ENCODE measurements at places on chromosomes 3 and 15. TPM values are rescaled to one million over a fixed set of nuclear protein-coding genes. Genes with fewer than 3 reads are reported as not detected.

Gene CHRD
- total RNA-seq: 4.8 TPM

Gene AADAC
- total RNA-seq: 0.77 TPM

GRCh38 chr3:65605876-65606432 lies 432.8 kb downstream of the MAGI1 start:
- no peaks in the 10 kb centered on the region for H3K4me1 ChIP-seq
- no peak overlapping the region for H3K27ac ChIP-seq
- DNase-seq: no peak
- no peak overlapping the region for H3K4me3 ChIP-seq
- H3K27me3 ChIP-seq: no peaks in the 10 kb centered on the region

GRCh38 chr15:36936613-36937012 lies 163.7 kb downstream of the MEIS2 start:
- no peak overlapping the region for H3K27ac ChIP-seq
- H3K4me1 ChIP-seq: no peaks in the 10 kb centered on the region
- no peaks in the 10 kb centered on the region for H3K27me3 ChIP-seq
- no peak overlapping the region for H3K4me3 ChIP-seq
- peak; percentile 37 for DNase-seq
- H3K36me3 ChIP-seq: no peaks in the 10 kb centered on the region

- H3K27me3 ChIP-seq: no peaks in the 10 kb centered on the region
- H3K4me3 ChIP-seq: no peak overlapping the region
- no peaks in the 10 kb centered on the region for H3K36me3 ChIP-seq
- no peaks in the 10 kb centered on the region for H3K4me1 ChIP-seq
These were observed 25.3 kb downstream of the BHLHE40 start for GRCh38 chr3:5004319-5005152.

Gene CCDC54
- not detected for total RNA-seq

Gene PRRT3
- total RNA-seq: 3.8 TPM

Gene CMTM7
- 3.3 TPM for total RNA-seq

GRCh38 chr3:27526614-27527315 lies 42.6 kb upstream of the SLC4A7 start:
- no peak overlapping the region for H3K27ac ChIP-seq
- H3K27me3 ChIP-seq: no peaks in the 10 kb centered on the region
- no peaks in the 10 kb centered on the region for H3K36me3 ChIP-seq
- no peak overlapping the region for H3K4me3 ChIP-seq

- H3K27ac ChIP-seq: no peak overlapping the region
- H3K4me3 ChIP-seq: no peak overlapping the region
- peaks cover 2% of the 10 kb centered on the region for H3K27me3 ChIP-seq
These were observed 58.2 kb upstream of the CMTM8 start for GRCh38 chr3:32180141-32180784.

- no peak within 1 kb of the TSS for H3K4me3 ChIP-seq
- H3K27ac ChIP-seq: no peak within 1 kb of the TSS
- no peak for DNase-seq
- H3K27me3 ChIP-seq: no peaks in the 10 kb centered on the region
- no peaks in the 10 kb centered on the region for H3K4me1 ChIP-seq
These were observed at the start of gene GHRL for GRCh38 chr3:10292505-10293419. TSS of gene GHRL (minus strand) at chr3:10292947. CDS start at chr3:10290180, 2,767 bp downstream.

DNA sequence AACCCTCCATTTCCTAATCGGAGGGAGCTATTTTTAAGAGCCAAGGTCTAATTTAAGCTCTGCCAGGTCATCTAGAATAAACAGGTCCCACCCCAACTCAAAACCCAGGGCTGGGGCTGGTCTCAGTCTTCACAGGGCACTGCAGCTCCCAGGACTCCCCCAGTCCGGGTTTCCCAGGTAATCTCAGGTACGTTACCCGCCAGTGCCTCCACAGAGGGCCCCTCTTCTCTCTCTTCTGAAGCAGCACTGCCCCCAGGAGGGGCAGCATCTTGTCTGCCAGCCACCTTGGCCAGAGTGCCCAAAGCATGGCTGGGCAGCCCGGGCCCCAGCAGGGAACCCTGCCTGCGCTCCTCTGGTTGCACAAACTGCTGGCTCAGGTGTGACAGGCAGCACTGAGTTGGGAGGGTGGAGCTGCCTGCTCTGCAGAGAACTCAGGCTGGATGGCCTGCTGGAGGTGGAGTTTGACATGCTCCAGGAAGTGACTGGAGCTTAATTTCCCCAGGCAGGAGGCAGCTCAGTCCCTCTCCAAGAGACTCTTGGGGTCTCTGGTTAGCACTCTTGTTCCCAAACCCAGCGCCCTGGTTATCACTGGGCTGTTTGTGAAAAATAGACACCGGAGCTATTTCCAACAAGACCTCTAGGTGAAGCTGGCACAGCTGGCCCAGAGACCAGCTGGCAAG lies at the start of gene PLA2G4F:
Gene PLA2G4F, minus strand, starts transcription at position 394 of the 680 bp plus-strand sequence. Its CDS starts 87 bp downstream, at position 307.
- no peak within 1 kb of the TSS for H3K27ac ChIP-seq
- DNase-seq: no peak
- H3K36me3 ChIP-seq: peaks cover 11% of the 10 kb centered on the region
- H3K4me1 ChIP-seq: peaks cover 2% of the 10 kb centered on the region

Gene SUCLG2
- total RNA-seq: 87.4 TPM

DNA sequence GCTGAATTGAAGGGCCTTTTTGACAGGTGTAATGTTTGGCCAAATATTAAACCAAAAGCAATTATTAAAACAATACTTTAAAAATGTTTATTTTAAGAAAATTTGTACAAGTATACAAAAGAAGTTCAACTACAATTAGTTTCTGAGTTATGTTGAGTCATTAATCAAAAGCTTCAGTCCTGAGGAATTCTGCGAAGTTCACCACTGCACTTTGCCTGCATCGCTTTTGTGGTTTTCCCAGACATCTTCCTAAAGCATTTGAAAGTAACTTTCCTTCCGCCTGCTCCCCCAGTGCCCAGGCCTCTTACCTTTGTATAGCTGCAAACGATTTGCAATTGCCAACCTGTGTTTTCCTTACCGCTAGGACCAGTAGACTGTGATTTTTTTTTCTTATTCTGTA lies 69.5 kb downstream of the KCNAB1 start:
- no peaks in the 10 kb centered on the region for H3K27me3 ChIP-seq
- H3K4me3 ChIP-seq: no peak overlapping the region
- no peak overlapping the region for H3K27ac ChIP-seq
- DNase-seq: peak; percentile 90
- no peaks in the 10 kb centered on the region for H3K4me1 ChIP-seq
- H3K36me3 ChIP-seq: no peaks in the 10 kb centered on the region

Gene CALML4
- 1.0 TPM for total RNA-seq

- no peak overlapping the region for H3K27ac ChIP-seq
- no peaks in the 10 kb centered on the region for H3K27me3 ChIP-seq
- no peaks in the 10 kb centered on the region for H3K36me3 ChIP-seq
- no peak overlapping the region for H3K4me3 ChIP-seq
- H3K4me1 ChIP-seq: no peaks in the 10 kb centered on the region
- DNase-seq: no peak
These were observed 22.0 kb downstream of the COLQ start for GRCh38 chr3:15499536-15499935.

- DNase-seq: no peak
- no peaks in the 10 kb centered on the region for H3K36me3 ChIP-seq
- no peaks in the 10 kb centered on the region for H3K4me1 ChIP-seq
- no peaks in the 10 kb centered on the region for H3K27me3 ChIP-seq
These were observed 130.8 kb upstream of the SNTN start for GRCh38 chr3:63521657-63522056.

Gene SMCO1
- not detected for total RNA-seq

Gene CAMP
- total RNA-seq: not detected

- H3K4me1 ChIP-seq: peaks cover 5% of the 10 kb centered on the region
- H3K4me3 ChIP-seq: no peak overlapping the region
- no peak overlapping the region for H3K27ac ChIP-seq
- no peaks in the 10 kb centered on the region for H3K36me3 ChIP-seq
These were observed 259.2 kb downstream of the MEIS2 start for GRCh38 chr15:36841193-36841592.

GRCh38 chr3:164832216-164832615 lies 246.1 kb downstream of the SI start:
- H3K4me1 ChIP-seq: no peaks in the 10 kb centered on the region
- no peaks in the 10 kb centered on the region for H3K27me3 ChIP-seq
- H3K27ac ChIP-seq: no peak overlapping the region
- H3K36me3 ChIP-seq: no peaks in the 10 kb centered on the region

- no peaks in the 10 kb centered on the region for H3K36me3 ChIP-seq
- H3K27ac ChIP-seq: no peak overlapping the region
- H3K27me3 ChIP-seq: no peaks in the 10 kb centered on the region
- DNase-seq: no peak
- no peak overlapping the region for H3K4me3 ChIP-seq
These were observed 807.4 kb upstream of the GBE1 start for GRCh38 chr3:82568776-82569338.

Gene SHC4
- total RNA-seq: 1.5 TPM

DNA sequence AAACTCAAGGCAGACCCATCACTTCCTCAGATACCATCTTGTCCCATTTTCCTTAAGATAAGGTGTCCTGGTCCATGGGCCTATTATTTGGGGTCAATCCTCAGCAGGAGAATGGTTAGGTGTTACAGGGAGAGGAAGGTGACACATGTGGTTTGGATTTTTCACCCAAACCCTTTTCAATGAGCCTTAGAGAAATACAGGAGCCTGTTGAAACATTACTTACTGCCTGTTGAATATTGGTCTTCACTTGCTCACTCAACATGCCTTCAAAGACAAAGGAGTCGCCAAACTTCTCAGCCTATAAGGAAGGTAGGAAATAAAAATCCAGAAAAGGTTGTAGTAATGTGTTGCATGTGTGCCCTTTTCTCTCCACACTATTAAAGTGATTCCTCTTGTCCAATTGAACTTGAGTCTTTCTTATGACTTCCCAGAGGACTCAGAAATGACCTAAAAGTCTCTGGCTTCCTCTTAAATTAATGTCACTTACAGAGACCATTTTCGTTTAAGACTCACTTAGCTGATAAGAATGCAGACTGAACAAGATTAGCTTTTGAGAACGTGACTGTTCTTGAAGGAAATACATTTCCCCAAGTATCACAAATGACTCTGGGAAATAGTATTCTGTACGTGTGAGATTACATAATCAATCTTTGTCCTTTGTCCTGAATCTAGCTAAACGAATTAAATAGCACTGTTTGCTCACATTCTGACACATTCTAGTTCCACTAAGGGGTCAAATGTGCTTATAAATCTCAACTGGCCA lies 17.8 kb downstream of the SUMF1 start:
- H3K4me1 ChIP-seq: no peaks in the 10 kb centered on the region
- no peak overlapping the region for H3K4me3 ChIP-seq
- H3K27ac ChIP-seq: no peak overlapping the region
- no peak for DNase-seq
- no peaks in the 10 kb centered on the region for H3K27me3 ChIP-seq
- no peaks in the 10 kb centered on the region for H3K36me3 ChIP-seq

DNA sequence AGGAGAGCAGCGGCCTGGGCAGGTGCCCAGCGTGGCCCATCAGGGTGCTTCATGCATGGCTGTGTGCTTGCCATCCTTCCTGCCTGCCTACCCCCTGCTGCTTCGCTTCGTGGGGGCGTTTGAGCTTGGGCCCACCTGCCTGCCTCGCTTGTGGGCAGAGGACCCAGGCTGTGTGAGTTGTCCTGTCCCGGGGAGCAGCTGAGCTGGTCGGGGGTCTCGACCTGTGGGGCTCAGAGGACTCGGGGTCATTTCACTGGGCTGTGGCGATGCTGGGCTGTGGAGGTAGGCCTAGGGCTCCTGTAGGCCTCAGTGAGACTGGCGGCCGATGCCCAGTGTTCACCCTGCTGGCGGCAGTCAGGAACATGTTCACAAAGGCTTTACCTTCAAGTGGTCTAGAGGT lies 12.1 kb upstream of the STAB1 start:
- no peak overlapping the region for H3K4me3 ChIP-seq
- peak overlapping the region; percentile 61 for H3K27ac ChIP-seq
- peaks cover 17% of the 10 kb centered on the region for H3K4me1 ChIP-seq
- H3K36me3 ChIP-seq: peaks cover 47% of the 10 kb centered on the region
- no peak for DNase-seq
- no peaks in the 10 kb centered on the region for H3K27me3 ChIP-seq

DNA sequence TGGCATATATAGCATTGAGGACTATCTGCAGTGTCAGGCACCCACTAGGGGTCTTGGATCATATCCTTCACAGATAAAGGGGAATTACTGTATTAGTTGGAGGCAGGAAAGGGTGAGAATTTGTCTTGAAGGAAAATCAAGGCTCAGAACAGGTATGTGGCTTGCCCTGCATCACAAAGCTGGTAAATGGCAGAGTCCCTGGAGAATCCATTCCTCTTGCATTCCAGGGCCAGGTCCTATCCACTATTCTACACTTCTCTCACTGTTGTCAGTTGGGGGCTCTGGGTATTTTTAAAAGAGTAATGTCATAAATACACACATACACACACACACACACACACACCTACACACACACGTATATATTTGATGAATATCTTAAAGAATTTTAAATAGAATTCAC lies 19.8 kb upstream of the FGF12 start:
- no peaks in the 10 kb centered on the region for H3K36me3 ChIP-seq
- no peak overlapping the region for H3K4me3 ChIP-seq
- no peaks in the 10 kb centered on the region for H3K4me1 ChIP-seq
- no peak for DNase-seq

- peaks cover 4% of the 10 kb centered on the region for H3K4me1 ChIP-seq
- no peaks in the 10 kb centered on the region for H3K36me3 ChIP-seq
- H3K4me3 ChIP-seq: no peak overlapping the region
- DNase-seq: no peak
These were observed 82.7 kb downstream of the RARB start for GRCh38 chr3:25510797-25511196.

GRCh38 chr15:80551348-80551747 lies 143.8 kb upstream of the ABHD17C start:
- no peaks in the 10 kb centered on the region for H3K27me3 ChIP-seq
- DNase-seq: no peak
- no peak overlapping the region for H3K4me3 ChIP-seq

DNA sequence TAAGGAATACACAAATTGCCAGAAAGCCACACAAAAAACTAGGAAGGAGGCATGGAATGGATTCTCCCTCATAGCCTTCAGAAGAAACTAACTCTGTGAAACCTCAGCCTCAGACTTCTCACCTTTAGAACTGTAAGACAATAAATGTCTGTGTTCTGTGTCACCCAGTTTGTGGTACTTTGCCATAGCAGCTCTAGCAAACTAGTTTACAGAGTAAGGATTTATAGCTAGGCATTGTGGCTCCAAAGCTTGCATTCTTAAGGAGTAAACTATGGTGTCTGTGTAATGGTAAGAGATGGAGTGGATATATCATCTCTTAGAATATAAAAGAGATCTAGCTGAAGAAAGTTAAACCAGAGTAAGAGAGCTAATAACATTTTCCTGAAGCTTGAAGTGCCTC lies 18.9 kb downstream of the EPHA6 start:
- H3K4me1 ChIP-seq: no peaks in the 10 kb centered on the region
- no peaks in the 10 kb centered on the region for H3K27me3 ChIP-seq
- H3K36me3 ChIP-seq: no peaks in the 10 kb centered on the region

Gene CGNL1
- total RNA-seq: 6.1 TPM

- peak overlapping the region; percentile 61 for H3K27ac ChIP-seq
- no peak for DNase-seq
- no peaks in the 10 kb centered on the region for H3K36me3 ChIP-seq
- peaks cover 8% of the 10 kb centered on the region for H3K4me1 ChIP-seq
These were observed 60.9 kb upstream of the SLC4A7 start for GRCh38 chr3:27545061-27545460.

Data from fibroblast of lung (primary cell).